ENCODE measurements at places on chromosomes 11 and 22. TPM values are rescaled to one million over a fixed set of nuclear protein-coding genes. Genes with fewer than 3 reads are reported as not detected.

DNA sequence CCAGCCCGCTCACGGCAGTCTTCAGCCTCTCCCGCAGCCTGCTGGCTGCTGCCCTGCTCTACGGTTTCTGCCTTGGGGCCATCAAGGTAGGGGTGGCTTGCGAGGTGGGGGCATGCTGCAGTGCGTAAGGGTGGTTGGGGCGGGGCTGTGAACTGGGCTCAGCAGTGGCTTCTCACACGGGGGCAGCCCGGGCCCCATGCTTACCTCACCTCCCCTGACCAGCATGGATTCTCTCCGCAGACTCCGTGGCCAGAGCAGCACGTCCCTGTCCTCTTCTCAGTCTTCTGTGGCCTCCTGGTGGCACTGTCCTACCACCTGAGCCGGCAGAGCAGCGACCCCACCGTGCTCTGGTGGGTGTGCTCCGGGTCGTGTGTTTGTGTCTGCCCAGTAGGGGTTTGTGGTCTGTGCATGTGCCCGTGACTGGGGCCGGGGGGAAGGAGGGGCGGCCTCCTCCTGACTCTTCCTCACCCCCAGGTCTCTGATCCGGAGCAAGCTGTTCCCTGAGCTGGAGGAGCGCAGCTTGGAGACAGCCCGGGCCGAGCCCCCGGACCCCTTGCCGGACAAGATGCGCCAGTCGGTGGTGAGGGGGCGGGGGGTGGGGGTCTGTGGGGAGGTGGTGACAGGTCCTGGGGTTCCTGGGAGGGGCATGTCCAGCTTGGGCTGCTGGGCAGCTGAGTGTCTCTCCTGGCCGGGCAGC is 9.5 kb downstream of the PCNX3 start:
- DNase-seq = no peak

- peak; percentile 44 for DNase-seq
Observed at GRCh38 chr22:18044548-18045271, 20.3 kb upstream of the MICAL3 start.

DNA sequence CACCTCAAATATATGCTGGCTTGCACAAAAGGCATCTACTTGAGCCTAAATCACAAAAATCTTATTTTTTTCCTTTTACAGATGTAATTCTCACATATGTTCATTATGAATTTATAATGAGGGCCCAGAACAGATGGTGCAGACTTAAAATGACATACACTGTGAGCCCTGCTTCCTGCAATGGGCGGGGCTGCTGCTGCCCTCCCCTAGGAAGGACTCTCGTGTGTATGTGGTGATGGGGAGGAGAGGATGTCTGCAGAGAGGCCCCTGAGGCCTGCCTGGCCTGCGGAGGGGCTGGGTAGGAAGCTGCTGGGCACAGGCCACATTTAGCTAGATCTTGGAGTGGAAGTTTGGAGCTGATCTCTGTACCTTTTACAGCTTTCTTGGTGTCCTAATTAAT is 233.4 kb upstream of the KIRREL3 start:
- DNase-seq = no peak

DNA sequence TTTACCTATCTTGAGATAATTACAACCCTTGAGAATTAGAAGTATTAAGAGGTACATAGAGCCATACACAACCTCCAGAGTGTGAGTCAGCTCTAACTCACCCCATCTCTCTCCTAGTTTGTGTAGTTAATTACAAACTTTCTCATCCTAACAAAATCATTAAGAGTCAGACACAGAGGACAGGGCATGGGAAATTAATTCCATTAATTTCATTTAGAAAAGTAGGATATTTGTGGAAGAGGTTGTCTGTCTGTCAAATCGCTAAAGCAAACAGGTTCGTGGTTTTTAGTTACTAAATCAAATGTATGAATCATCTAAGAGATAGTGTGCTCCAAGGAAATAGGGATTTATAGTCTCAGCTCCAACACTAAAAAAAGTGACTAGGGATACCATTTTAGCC is 1261.4 kb upstream of the TENM4 start:
- no peak for DNase-seq

DNA sequence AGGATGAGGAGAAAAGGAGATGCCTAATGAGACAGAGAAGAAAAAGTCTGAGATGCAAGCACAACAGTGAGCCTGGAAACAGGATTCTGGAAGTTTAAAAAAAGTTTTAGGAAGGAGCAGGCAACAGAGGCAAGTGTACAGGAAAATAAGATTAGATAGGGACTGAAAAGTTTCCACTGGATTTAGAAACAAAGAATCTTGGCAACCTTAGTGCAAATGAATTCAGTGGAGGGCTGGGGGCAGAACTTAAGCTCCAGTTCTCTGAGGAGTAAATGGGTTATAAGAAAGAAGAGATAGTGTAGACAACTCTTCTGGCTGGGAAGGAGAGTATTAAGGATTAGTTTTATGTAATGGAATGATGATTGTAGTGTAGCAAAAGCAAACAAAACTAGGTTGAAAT is 628.8 kb upstream of the CCDC90B start:
- DNase-seq = no peak

DNA sequence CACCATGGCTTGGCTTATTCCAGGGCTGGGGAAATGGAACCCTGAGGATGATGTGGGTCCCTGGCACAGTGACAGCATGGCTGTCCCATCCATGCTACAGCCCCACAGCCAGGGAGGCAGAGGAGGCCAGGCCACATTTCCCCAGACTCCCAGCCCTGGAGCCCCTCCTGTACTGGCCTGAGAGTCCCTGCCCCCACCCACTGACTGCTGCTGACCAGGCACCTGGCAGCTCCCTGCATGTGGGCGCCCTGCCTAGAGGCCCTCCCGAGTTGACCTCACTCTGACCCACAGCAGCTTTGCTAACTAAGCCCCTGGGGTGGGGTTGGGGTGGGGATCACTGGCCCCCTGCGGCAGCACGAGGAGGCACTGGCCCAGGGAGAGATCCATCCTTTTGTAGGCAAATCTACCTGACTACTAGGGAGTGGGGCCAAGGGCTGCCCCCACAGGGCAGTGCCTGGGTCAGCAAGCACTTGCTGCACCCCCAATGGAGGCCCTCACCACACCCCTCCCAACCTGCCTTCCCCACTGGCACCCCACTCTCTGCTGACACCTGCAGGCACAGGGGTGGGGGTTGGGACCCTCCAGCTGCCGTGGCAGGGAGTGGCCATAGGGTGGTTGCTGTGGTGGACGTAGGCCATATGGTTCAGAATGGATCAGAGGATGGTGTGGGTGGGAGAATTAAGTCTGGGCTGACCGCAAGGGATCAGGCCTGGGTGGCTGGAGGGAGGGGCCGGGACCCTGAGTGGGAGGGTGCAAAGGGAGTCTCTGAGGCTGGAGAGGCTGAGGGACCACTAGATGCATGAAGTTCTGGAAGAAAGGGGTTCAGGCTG is 17.4 kb downstream of the ARVCF start:
- no peak for DNase-seq

DNA sequence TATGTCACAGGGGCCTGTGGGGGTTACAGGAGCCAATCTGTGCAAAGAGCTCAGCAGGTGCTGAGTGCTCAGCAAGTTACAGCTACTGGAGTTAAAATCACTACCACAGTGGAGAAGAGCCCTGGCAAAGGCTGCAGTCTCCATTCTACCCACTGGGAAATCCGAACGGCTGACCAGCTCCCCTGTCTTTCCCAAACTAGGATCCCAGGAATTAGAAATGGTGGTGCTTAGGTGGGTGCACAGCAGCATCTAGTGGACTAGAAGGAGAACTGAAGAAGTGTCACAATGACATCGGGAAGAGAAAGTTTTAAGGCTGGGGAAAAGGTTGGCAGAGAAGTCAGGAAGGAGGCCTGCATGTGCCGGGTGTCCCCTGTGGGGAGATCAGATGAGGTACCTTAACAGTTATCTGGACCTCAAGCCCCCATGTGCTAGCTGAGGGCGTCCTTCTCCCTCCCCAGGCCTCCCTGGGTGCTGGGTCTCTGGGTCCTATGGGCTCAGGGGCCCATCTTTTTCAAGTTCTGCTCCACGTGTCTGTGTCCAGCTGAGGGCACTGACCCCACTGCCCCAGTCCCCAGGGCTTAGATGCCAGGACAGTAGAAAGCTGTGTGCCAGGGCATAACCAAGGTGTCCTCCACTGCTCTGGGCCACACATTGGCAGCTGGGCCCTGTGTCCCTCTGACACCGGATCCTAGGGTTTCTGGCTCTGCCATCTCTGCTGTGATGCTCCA is 1.9 kb downstream of the PIWIL3 start:
- DNase-seq = peak; percentile 32

GRCh38 chr11:65487467-65488272 is 11.2 kb upstream of the MALAT1 start:
- DNase-seq = peak; percentile 98

GRCh38 chr11:86577644-86578636 is 94.5 kb downstream of the ME3 start:
- DNase-seq = peak; percentile 28

DNA sequence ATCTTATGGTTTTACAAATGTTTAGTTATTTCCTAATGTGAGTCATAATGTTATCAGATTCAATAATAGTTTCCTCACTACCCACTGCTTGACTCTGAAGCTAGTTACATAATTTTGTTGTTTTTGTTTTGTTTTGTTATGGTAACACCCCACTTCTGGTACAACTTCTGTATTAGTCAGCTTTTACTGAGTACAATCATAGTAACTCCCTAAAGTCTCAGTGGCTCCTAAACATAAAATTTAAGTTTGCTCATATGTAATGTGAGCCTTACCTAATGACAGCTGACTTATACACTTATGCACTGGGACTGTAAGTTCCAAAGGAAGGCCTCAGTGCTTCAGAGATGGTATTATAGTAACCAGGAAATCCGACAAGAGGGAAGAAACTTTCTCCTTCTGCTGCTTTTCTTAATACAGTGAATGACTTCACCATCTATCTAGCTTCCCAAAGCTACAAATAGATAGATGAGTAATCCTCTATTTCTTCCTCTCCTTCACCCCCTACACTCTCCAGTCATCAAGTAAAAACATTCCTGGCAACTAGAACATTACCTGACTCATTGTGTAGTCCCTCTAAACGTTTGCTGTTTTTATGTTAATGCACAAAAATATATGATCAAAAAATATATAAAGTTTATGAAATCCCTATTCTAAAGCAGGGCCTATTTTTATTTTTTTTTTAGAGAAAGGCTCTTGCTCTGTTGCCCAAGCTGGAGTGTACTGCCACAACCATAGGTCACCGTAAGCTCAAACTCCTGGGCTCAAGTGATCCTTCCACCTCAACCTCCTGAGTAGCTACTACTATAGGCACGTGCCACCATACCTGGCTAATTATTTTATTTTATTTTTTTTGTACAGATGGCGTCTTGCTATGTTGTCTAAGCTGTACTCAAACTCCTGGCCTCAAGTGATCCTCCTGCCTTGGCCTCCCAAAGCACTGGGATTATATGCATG is 563.0 kb downstream of the SOX6 start:
- no peak for DNase-seq

DNA sequence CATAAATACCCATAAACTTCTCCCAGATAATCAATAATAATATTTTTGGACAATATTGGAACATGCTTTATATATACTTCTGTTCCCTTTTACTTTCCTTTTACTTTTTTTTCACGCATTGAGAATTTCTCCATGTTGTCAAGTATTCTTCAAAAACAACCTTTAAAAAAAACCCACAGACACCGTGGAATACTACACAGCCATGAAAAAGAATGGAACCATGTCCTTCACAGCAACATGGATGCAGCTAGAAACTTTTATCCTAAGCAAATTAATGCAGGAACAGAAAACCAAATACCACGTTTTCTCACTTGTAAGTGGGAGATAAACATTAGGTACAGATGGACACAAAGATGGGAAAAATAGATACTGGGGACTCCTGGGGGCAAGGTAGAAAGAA is 854.7 kb downstream of the TBC1D22A start:
- DNase-seq = no peak

DNA sequence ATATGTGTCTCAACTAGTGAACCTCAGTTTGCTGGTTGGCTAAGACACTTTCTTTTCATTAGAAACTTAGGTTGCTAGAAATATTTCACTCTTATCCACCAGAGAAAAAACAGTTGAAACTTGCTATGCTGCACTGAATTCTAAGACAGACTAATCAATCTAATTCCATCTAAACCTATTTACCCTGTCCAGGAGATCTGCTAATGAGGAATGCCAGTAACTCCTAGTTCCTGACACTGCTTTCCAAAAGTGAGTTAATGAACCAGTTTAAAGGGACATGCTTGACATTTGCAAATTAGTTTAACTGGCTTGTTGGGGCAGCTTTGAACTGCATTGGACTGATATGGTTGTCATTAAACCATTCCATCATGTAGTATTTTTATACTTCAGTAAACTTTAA is 258.5 kb downstream of the CNTN5 start:
- DNase-seq = no peak

DNA sequence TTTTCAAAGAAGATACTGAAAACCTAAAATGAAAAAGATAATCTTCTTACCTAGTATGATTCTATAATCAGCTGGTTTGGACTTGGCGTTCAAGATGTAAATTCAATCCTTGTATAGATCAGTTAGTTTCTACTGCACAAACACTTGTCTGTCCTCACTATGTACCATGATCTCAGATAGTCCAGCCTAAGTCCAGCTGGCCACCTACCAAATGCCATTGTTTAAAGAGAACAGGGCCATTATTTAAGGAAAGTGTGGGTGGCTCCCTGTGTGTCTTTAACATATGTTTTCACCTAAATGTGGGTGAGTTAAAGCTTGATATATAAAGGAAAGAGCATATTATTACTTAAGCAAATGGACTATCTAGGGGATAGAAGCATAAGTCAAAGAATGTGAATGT is 38.6 kb downstream of the BLID start:
- DNase-seq = no peak

DNA sequence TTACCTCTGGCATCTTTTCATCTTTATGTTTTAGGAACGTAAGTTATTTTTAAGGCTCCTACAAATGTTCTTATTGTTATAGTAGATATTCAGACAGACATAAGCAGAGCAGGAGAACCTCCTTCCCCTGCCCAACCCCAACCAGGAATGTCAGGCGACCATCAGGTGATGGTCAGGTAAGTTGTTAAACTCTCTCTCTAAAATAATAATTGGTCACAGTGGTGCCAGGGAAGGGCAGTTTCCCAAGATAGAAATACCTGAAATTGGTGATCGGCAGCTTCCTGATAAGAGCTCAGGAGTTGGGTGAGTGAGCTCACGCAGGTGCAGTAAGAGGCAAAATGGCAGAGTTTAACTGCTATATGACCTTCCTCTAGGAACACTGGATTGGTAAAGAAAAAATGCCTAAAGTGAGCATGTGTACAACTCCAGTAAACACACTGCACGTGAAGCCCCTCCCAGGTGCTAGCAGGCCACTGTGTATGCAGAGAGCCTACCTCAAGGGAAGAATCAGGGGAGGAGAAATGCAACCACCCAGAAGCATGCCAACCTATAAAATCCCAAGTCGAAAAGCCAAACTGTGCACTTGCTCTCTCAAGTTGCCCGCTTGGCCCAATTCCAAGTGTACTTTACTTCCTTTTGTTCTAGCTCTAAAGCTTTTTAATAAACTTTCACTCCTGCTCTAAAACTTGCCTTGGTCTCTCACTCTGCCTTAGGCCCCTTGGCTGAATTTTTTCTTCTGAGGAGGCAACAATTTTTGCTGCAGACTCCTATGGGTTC is 273.9 kb downstream of the SBF2 start:
- no peak for DNase-seq

- peak; percentile 62 for DNase-seq
Observed at GRCh38 chr11:40434926-40435325, 1024.5 kb downstream of the LRRC4C start.

- peak; percentile 48 for DNase-seq
Observed at GRCh38 chr11:47234669-47235100, 13.9 kb downstream of the ACP2 start.

Gene C11orf42
- 1.2 TPM for polyA plus RNA-seq

Gene OR10A2
- polyA plus RNA-seq = not detected

Gene ACTN3
- polyA plus RNA-seq = not detected

Data from left lung (tissue), 14 donors.